Activated CD8-positive, alpha-beta memory T cell treated with anti-CD3 and anti-CD28 coated beads for 4 hours (primary cell): ENCODE measurements at places on chromosomes 6 and 20.

- no peak for DNase-seq
Observed at GRCh38 chr6:50637267-50637666, 76.1 kb upstream of the TFAP2D start.

GRCh38 chr6:79302341-79302740 is 67.9 kb upstream of the HMGN3 start:
- DNase-seq: no peak

GRCh38 chr6:75608956-75609533 is 7.4 kb downstream of the SENP6 start:
- DNase-seq: no peak

GRCh38 chr6:80143419-80143937 is 37.0 kb downstream of the BCKDHB start:
- DNase-seq: no peak

GRCh38 chr6:33667072-33667471 is 44.4 kb downstream of the UQCC2 start:
- DNase-seq: no peak

GRCh38 chr6:126388104-126388598 is 48.2 kb downstream of the CENPW start:
- DNase-seq: no peak

GRCh38 chr20:17617212-17617867 is 47.5 kb downstream of the DSTN start:
- DNase-seq: no peak

DNA sequence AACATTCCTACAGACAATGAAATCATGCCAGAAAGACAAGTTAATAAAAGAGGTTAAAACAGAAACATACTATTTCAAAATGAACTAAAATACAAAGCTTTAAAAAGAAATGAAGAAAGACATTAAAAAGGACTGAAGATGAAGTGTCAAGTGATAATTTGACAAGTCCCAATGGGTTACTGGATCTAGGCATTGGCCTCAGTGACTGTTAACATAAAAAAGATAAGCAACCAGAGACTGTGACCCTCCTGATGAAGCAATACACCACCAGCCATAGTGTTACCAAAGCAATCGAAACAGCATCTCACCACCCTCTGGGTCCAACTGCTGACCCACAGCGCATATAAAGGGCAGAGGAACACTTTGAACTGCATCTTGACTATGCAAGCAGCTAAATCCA is 130.3 kb downstream of the FIG4 start:
- no peak for DNase-seq

DNA sequence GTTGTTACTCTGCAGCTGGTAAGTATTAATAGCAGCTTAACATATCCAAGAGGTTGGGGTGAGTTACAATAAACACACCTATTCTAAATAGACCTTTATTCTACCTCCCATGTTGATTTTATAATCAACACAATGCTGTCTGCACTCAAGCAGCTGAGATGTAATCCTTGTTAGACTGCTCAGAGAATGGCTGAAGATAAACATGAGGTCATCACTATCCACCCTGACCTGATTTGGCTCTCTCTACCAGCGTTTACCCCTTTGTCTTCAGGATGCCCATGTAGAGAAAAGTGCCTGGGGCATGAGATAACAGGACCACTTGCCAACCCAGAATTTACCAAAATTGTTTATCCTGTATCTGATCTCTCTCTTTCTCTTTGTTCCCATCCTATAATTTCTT is 220.7 kb upstream of the DEFB112 start:
- DNase-seq: no peak

DNA sequence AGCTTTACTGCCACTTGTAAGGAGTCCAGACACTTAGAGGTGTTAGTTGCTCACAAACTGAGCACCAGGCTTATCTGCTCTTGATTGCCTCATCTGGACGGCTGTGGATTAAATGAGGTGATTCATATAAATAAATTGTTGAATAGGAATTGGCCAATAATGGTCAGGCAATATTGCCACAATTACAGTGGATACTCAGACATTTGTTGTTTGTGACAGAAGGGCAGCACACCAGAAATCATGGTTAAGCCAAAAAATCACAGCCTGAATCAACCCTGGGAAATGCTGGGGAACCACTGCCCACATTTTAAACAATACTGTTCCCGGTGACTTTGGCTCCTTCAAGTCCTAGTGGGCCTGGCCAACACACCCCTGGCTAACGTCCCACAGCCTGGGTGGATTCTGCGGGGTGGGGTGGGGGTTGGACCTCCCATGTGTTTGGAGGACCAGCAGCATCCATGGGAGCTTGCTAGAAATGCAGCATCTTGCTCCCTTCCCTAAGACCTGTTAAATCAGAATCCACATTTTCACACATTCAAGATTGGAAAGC is 29.5 kb upstream of the SPDEF start:
- DNase-seq: no peak

DNA sequence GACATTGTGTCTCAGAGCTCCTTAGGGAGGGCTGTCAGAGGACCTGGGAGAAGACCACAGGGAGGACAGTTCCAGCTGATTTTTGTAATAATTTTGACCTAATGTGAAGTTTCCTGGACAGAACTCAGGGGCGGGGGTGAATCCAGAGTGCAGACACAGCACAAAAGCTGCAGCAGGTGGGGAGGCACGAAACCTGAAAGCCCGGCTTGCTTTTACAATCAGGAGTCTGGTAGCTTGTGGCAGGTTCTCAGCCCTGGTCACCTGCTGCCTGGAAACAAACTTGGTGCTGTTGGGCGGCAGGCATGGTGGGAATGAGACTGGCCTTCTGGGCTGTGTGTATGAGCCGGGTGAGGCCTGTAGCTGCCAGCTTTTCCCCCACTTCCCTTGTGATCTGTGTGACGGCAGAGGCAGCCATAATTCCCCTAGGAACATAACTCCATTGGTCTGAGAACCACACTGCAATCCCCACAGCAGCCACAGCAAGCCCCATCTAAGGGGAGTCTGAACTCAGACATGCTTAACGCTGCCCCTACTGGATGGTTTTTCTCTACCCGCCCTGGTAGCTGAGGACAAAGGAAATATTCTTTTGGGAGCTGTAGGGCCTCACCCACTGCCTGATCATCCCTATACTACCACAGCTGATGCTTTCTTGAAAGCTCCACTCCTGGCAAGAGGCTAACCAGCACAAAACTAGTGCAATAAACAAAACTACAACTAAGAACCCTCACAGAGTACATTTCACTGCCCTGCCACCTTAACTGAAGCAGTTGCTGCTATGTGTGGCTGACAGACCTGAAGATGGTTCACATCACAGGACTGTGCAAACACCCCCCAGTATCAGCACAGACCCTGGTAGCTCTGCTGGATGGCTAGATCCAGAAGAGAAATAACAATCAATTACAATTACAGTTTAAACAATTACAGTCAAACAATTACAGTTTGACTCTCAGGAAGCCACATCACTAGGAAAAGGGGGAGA is 1055.1 kb upstream of the GJE1 start:
- DNase-seq: no peak
